Ovary (tissue), 10 donors: ENCODE measurements at places on chromosomes 1 and 21.

DNA sequence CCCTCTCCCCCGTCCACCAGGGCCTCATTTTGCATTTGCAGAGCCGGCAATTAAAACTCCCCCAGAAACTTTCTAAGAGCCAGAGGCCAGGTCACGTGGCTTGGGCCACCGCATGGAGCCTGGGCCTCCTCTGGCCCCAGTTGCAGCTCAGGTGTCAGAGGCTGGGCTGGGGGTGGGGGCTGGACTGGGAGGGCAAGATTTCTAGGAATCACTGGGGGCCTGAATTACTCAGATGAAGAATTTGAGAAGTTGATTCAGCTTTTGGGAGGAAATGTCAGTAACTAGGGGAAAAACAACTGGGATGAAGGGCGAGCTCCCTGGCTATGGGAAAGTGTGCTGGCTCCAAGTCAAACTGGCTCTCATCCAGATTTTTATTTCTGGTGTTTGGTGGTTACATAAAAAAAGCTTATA lies 151.0 kb downstream of the CDC7 start:
- H3K36me3 ChIP-seq = no peaks in the 10 kb centered on the region
- peaks cover 10% of the 10 kb centered on the region for H3K4me1 ChIP-seq
- H3K27me3 ChIP-seq = no peaks in the 10 kb centered on the region
- peak overlapping the region; percentile 92 for H3K27ac ChIP-seq
- DNase-seq = peak; percentile 86

DNA sequence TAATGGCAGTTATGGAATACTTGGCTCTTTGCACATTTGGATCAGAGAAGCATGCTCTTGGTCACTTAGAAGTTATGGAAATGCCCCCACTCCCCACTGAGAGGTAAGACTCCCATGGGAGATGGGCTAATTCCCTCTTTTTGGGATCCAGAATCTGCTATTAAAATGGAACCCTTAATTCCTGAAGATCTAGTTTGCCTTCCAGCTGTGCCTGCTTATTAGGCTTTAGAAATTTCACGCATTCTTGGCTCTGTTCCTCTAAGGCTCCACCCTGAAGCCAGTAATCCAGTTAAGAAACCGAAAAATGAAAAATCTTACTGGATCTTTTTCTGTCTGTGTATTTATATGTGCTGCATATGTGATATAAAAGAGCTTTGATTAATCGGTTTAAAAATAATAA lies 76.7 kb downstream of the USH2A start:
- no peak overlapping the region for H3K27ac ChIP-seq
- DNase-seq = no peak
- no peaks in the 10 kb centered on the region for H3K4me1 ChIP-seq
- no peaks in the 10 kb centered on the region for H3K27me3 ChIP-seq
- H3K4me3 ChIP-seq = no peak overlapping the region

DNA sequence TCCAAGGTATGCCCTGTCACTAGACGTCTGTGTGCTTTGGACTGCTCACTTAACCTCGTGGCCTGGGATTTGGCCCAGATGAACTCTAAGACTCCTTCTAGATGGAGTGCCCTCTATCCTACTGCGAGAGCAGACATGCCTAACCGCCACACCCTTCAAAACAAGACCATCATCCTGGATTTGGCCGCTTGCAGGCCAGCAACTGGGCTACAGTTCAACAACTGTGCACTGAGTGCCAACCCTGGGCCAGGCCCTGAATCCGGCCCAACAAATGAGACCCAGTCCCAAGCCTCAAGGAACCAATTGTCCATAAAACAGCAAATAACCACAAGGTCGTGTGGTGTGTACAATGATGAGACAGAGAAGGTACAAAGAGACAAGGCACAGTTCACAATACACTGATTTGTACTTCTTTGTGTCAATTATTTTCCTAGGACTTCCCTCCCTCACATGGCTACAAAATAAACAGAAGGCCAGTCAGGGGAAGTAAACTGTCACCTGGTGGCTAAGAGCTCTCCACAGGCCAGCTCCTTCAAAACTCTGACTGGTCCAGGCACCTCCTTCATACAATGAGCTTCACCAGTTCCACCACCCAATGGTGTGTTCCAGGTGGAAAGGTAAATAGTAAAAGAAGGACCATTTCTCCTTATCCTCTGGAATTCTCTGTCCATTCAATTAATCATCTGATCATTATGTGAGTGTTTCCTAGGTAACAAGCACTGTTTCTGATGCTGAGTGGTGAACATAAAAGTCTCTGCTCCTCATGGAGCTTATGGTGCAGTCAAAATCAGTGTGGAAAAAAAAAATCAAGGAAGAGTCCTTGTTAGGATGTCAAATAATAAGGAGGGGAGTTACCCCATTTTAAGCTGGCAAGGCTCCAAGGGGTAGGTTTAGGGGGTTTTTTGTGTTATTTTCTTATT lies 60.4 kb downstream of the CAPZB start:
- DNase-seq = no peak
- H3K4me1 ChIP-seq = peaks cover 53% of the 10 kb centered on the region
- no peaks in the 10 kb centered on the region for H3K27me3 ChIP-seq
- H3K27ac ChIP-seq = peak overlapping the region; percentile 85

GRCh38 chr21:35254006-35254764 lies 205.1 kb upstream of the RUNX1 start:
- H3K36me3 ChIP-seq = no peaks in the 10 kb centered on the region
- H3K27me3 ChIP-seq = no peaks in the 10 kb centered on the region
- no peak overlapping the region for H3K4me3 ChIP-seq
- DNase-seq = no peak

DNA sequence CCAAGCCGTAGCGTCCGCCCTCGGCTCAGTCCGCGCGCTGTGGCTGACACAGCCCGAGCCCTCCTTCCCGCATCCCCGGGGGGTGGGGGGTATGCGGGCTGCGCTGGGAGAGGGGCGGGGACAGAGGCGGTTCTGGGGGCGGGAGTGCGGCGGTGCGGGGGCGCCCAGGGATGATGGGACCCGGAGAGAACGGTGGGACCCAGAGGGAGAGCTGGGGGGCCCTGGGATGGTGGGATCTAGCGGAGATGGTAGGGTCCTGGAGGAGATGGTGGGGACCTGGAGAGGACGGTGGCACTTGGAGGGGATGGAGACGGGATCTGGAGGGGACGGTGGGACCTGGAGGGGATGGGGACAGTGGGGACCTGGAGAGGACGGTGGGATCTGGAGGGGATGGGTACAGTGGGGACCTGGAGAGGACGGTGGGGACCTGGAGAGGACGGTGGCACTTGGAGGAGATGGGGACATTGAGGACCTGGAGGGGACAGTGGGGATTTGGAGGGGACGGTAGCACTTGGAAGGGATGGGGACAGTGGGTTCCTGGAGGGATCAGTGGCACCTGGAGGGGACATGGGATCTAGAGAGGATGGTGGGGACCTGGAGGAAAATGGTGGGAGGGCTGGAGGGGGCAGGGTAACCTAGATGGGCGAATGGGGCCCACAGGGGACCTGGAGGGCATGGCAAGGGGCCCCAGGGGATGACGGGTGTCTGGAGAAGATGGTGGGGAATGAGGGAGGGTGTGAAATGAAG lies 477 bp downstream of the SNAP47 start:
- H3K36me3 ChIP-seq = no peaks in the 10 kb centered on the region
- peak overlapping the region; percentile 91 for H3K27ac ChIP-seq
- peak overlapping the region; percentile 93 for H3K4me3 ChIP-seq
- peaks cover 25% of the 10 kb centered on the region for H3K4me1 ChIP-seq

GRCh38 chr1:103363008-103363365 lies 162.5 kb upstream of the RNPC3 start:
- H3K36me3 ChIP-seq = no peaks in the 10 kb centered on the region
- H3K4me1 ChIP-seq = no peaks in the 10 kb centered on the region
- no peak overlapping the region for H3K27ac ChIP-seq
- no peak overlapping the region for H3K4me3 ChIP-seq

DNA sequence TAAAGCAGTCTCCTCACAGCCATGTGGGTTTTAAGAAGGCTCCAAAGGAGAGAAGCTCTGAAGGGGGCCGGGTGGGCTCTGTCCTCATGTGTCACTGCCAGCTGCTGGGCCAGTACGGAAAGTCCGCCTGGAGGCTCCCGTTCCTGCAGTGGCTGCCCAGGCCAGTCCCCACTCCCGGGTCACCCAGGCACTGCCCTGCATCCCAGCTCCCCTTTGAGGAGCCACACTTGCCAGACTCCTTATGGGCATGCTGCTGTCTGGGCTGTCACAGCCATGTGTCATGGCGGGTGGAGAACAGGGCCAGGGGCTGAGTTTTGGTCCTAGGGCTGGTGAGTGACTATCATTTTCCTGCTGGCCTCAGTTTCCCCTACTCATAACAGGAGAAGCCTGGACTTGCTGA lies 79.4 kb upstream of the ACTRT2 start:
- H3K27ac ChIP-seq = no peak overlapping the region
- H3K4me1 ChIP-seq = no peaks in the 10 kb centered on the region
- no peaks in the 10 kb centered on the region for H3K36me3 ChIP-seq
